ENCODE measurements at places on chromosomes 11 and 22. TPM values are rescaled to one million over a fixed set of nuclear protein-coding genes. Genes with fewer than 3 reads are reported as not detected.

RPS25 gene
- total RNA-seq = 872 TPM

IL18 gene
- 46.0 TPM for total RNA-seq

PHF21B gene
- total RNA-seq = 0.24 TPM

ANO5 gene
- 4.6 TPM for total RNA-seq

GRCh38 chr11:126992065-126992803 is 8.3 kb downstream of the KIRREL3 start:
- no peak for DNase-seq

GRCh38 chr11:12100841-12101242 is 9.5 kb upstream of the MICAL2 start:
- no peak for DNase-seq

GRCh38 chr11:35964841-35965240 is 21.0 kb downstream of the LDLRAD3 start:
- DNase-seq = no peak

- peak; percentile 87 for DNase-seq
Observed at GRCh38 chr11:843818-844692, 1.4 kb downstream of the TSPAN4 start.

DNA sequence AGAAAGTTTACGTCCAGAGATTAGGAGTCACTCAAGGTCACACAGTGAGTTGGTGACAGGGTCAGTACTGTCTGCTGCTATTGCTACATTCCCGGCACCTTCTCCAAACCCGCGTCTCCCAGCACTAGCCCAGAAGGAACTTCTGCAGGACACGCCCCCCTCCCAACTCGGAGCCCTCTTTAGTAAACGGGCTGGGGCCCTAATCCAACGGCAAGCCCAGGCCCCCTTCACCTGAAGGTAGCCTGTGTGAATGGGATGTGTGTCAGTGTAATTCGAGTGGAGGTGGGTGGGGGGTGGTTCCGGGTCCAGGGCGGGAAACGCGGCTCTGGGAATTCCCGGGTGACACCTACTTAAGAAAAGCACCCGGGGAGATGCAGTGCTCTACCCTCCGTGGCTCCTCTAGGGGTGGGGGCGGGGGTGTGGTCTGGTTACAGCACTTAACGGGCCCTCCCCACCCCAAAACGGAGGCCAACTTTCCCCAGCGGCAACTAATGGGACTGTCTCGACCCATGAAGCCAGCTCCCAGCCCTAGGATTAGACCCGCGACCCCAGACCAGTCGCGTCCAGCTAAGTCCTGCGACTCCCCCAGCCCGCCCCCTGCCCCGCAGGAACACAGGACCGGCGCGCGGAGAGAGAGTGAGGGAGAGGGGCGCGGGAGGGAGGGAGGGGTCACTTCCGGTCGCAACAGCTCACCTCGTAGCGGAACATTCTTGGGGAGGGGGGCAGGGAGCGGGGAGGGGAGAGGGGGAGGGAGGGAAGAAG is 468 bp downstream of the PATL1 start:
- DNase-seq = peak; percentile 69

GRCh38 chr11:67491276-67492068 is 8.6 kb downstream of the AIP start:
- no peak for DNase-seq

- DNase-seq = no peak
Observed at GRCh38 chr11:104645261-104646222, 252.7 kb downstream of the CASP12 start.

DNA sequence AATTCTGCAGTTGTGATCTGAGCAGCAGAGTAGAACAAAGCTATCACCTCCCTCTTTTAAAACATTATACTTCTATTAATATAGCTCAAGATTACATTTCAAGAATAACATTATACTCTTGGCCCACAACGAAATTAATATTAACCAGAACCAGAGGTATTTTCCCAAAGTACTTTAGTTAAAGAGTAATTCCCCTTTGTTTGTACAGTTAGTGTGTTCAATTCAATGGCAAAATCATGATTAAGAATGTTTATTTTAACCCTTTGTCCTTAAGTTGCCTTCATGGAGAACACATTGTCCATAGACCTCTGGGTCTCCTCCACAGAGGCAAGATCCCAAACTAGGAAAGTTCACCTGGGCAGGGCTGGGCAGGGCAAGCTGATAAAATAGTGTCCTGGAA is 88.0 kb upstream of the CSNK2A3 start:
- no peak for DNase-seq

- DNase-seq = peak; percentile 72
Observed at GRCh38 chr11:69497221-69497787, 15.8 kb downstream of the LINC01488 start.

DNA sequence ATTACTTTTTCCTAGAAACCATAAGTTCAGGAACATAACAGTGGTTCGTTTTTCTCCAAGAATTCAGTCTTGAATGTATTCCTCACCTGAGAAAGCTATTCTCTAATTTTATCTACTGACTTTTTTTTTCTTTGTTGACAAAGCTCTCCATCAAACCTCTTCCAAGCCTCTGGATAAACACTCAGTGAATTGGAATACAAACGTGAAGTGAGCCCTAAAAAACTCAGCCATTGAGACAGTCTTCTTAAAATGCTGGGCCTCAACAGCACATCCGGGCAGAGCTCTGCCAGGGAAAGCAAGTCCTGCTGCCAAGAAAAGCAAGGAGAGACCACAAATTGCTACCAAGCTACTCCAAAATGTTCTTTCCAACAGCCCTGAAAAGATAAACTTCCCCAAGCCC is 7.7 kb upstream of the SLC1A2 start:
- no peak for DNase-seq

DNA sequence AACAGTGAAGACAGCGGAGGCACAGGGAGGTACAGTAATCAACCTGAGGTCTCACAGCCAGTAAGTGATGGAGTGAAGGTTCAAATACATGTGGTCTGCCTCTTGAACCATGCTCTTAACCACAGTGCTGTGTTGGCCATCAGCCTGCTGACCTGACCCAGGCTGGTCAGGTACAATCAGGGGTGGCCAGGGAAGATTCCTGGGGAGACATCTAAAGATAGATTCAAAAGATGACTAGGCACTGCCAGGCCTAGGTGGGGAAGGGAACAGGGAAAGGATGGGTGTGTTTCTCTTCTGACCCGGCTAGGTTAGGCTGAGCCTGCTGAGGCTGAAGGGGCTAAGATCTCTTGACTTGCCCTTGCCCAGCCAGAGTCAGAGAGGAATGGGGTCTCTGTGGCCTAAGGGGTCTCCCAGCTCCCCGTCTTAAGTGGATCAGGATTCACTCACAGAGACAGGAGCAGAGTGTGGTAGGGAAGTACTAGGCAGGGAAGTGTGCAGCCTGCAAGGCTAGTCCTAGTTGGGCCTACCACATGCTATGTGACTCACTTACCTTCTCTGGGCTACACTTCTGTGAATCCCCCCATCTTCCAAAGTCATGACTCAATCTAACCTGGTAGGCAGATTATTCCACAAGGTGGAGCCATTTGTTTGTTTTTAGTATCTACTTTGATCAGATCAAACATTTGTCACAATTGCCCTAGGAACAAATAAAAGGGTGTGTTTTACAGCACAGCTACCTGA is 10.4 kb upstream of the SREBF2 start:
- no peak for DNase-seq

Data from left lung (tissue), 14 donors.